ENCODE measurements at places on chromosomes 7 and 10.

GRCh38 chr7:50068850-50069551, 24.0 kb downstream of the ZPBP start:
- DNase-seq: peak; percentile 23

DNA sequence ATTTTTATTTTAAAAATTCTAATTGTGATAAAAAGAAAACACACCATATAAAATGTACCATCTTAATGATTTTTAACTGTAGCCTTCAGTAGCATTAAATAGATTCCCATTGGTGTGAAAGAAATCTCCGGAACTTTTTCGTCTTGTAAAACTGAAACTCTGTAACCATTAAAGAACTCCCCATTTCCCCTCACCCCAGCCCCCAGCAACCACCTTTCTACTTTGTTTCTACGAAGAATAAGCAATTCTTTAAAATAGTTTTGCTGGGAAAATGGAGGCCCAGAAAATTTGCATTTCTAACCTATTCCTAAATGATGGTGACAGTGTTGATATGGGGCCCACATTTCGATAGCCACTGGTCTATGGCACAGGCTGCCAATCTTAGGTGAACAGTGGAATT, 305.4 kb upstream of the PFKP start:
- no peak for DNase-seq

DNA sequence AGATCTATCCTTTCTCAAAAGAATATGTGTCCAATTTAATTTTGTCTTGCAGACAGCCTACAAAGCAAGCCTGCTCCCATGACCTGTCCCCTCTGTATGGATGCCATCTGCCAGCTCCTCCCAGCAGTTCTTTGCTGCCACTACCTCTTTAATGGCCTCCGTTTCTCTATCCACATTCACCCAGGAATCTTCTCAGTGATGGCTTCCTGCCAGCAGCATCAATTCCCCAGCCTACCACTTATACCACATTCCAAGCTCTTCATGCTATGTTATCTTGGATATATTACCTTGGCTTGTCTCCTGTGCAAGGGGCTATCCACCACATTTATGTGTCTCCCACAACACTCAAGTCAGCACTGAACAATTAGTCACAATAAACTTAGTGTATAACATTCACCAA, 133.2 kb downstream of the VPS50 start:
- DNase-seq: no peak

GRCh38 chr7:135313971-135314370, 80.3 kb downstream of the STRA8 start:
- DNase-seq: no peak

- no peak for DNase-seq
These were observed 12.8 kb downstream of the PDZD7 start for GRCh38 chr10:101018118-101018599.

- DNase-seq: no peak
These were observed 7.3 kb downstream of the SEMA3A start for GRCh38 chr7:84187087-84187805.

DNA sequence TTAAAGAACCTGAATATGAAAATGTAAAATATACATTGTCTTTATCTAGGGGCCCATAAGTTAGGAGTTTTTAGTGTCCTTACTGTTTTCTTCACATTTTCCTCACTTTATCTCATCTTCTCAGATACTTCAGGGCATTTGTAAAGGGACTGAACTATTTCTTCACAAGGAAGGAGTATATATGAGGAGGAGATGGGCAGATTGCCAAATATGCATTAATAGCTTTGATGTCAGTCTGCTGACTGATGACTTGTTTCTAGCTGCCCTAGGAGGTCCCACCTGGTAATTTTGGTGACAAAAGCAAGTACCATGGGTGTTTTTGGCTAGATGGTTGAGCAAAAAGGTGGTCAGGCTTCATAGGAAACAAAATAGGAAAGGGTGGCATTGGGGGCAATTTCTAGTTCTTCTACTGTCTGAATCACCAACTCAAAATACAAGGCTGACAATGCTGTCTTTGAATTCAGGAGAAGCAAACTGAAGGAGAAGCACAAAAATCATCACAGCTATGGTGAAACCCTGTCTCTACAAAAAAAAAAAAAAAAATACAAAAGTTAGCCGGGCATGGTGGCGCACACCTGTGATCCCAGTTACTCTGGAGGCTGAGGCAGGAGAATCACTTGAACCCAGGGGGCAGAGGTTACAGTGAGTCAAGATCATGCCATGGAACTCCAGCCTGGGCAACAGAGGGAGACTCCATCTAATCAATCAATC, 10.4 kb upstream of the STRIP2 start:
- DNase-seq: no peak

GRCh38 chr7:127858915-127859189, 172.4 kb downstream of the LRRC4 start:
- no peak for DNase-seq

DNA sequence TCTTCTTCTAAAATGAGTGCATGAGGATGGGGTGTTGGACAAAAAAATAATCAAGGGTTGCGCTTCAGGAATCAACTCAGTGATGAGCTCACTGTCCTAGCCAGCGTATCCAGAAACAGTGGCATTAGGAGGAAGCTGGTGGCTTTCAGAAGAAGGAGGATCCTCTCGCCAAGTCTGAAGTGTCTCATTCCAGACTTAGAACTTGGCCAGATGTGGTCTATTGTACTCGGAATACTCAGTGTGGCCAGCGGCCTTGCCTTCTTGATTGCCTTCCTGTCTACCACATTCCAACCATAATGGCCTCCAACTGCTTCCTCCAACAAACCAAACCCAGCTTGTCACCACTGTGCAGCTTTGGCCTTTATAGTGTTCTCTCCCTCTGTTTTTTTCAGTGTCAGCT, 732.4 kb downstream of the KCNMA1 start:
- DNase-seq: no peak

DNA sequence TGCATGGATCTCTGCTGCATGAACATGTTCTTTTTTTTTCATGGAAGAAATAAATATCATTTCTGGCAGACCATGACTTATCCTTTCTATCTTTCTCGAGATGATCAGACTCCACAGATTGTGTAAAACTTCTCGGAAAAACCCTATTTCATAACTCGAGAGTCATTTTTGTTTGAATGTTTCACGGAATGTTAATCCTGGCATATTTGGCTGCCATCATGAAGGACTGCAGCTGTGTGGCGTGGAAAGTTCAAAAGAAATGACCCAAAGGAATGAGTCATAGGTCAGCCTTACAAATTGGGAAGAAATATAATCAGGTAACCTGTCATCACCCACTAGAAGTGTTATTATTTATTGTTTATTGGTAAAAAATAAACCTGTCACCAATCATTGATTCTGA, 566.8 kb downstream of the SDK1 start:
- DNase-seq: no peak

DNA sequence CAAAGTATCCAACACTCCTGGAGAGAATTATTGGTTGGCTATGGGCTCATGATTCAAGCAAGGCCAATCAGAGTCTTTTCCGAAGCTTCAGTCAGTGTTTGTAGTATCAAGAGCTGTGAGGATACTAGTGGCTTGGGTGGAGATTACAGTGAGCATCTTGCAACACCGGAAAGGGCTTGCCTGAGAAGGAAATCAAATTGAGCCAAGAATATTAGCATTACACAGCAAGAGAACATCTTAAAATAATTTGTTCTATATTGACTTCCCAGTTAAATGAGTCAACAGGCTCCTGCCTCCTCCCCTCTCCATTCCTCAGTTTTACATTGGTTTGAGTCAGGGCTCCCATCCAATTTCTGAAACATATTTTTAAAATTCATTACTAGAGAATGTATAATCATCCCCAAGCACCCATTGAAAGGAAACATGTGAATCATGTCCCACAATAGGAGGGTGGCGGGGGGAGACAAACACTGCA, 127.4 kb downstream of the ELAPOR2 start:
- DNase-seq: no peak

GRCh38 chr7:31887006-31887405, 183.2 kb downstream of the PDE1C start:
- no peak for DNase-seq

GRCh38 chr7:141221007-141221612, 147.2 kb downstream of the TMEM178B start:
- DNase-seq: no peak

Data from activated naive CD4-positive, alpha-beta T cell treated with anti-CD3 and anti-CD28 coated beads, Interleukin-2, amount 50 U/mL, for 16 hours (primary cell).